ENCODE measurements at places on chromosomes 5 and 9. TPM values are rescaled to one million over a fixed set of nuclear protein-coding genes. Genes with fewer than 3 reads are reported as not detected.

- no peak for DNase-seq
Observed at GRCh38 chr5:74044936-74045335, 418.9 kb downstream of the ARHGEF28 start.

GRCh38 chr5:138241688-138242571, 28.8 kb upstream of the CDC23 start:
- no peak for DNase-seq

- DNase-seq: no peak
Observed at GRCh38 chr5:79047199-79047598, 22.3 kb downstream of the DMGDH start.

GRCh38 chr5:110899566-110900412, 161.0 kb downstream of the SLC25A46 start:
- no peak for DNase-seq

GRCh38 chr9:136546697-136547501, 1.1 kb upstream of the NOTCH1 start:
- DNase-seq: peak; percentile 78

DNA sequence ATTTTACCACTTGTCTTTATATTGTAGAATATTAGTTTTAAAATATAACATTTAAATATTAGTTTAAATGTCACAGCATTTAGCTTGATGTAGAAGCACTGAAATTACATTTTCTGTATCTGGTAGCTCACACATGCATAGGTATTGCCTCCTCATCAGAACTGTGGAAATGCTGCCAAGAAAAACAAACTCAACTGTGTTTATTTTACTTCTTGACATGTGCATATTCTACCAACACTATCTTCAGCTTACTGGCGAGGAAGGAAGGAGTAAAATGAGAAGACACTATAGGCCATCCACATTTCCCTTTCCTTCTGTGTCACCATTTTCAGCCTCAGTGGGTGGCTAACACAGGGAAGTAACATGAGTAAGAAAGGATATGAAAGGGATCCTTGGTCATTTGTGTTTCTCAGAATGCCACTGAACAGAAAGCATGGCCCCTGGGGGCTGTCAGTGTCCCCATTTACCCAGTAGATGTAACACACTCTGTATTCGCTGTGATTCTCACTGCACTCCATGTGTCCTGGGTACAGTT, 81.0 kb upstream of the HTR4 start:
- no peak for DNase-seq

DNA sequence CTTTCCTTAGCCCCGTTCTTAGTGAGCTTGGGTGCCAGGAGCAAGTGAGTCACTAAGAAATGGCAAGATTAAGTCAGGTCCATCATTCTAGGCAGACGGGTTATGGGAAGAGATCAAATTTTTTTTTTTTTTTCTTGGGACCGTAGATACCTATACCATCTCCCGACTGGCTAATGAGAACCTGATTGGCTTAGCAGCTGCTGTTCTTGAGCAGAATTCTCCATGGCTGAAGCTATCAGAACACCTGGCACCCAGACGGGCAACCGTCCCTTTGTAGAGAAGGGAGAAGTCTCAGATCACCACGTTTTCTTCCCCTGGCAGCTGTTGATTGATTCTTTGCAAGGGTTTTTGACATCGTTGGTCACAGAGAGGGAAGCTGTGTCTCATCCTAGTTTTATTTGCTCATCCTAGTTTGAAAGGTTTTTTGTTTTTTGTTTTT, 78.6 kb downstream of the AOPEP start:
- DNase-seq: no peak

DNA sequence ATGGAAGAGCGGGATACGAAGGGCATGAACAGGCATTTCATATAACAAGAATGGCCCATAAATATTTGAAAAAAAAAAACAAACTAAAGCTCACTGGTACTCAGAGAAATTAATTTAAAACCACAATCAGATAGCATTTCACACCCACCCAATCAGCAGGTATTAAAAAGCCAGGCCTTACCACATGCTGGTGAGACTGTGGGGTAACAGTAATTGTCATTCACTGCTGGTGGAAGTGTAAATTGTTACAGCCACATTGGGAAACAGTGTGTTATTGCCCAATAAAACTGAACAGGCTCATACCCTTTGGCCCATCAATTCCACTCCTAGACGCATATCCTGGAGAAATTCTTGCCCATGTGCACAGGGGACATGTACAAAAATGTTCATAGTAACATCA, 66.0 kb downstream of the PLAC8L1 start:
- no peak for DNase-seq

DNA sequence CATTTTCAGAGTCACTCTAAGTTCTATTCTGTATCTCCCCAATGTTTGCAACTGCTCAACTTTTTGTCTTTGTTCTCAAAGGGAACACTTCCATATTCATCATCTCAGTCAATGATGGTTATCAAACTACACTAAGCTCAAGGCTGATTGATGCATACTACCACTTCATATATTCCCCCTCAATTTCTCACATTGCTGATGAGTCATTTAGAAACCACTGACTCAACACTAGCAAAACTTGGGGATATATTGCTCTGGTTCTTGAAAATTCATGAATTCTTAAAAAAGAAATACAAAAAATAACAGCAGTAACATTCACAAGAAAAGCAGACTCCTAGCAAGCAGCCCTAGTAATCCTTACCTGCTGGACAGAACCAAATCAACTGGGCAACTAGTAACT, 52.2 kb downstream of the ABHD17B start:
- DNase-seq: no peak

GRCh38 chr9:93575796-93576257, 557 bp upstream of the PHF2 start:
- peak; percentile 76 for DNase-seq

- no peak for DNase-seq
Observed at GRCh38 chr9:18626046-18626698, 152.2 kb downstream of the ADAMTSL1 start.

GRCh38 chr5:78594610-78595457, 53.7 kb downstream of the LHFPL2 start:
- DNase-seq: peak; percentile 70

DNA sequence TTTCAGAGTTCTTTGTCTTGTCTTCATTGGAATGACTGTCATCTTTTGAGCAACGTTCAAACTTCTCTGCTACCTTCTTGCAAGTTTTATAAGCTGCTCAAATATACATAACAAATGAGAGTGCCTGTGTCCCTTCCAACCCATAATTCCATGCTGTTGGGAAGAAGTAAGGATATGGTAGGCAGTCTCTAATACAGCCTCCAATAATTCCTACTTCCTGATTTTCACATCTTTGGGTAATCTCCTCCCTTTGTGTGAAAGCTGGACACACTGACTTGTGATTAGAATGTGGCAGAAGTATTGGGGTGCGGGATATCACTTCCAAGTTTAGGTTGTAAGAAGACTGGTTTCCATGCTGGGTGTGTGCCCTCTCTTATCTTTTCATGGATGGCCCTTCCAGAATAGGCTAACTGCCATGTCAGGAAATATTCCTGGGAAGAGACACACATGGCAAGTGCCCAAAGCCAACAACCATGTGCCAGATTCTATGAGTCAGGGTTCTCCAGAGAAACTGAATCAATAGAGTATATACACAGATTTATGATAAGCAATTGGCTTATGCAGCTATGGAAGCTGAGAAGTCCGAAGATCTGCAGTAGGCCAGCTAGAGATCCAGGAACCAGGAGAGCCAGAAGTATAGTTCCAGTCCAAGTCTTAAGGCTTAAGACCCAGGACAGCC, 531.3 kb downstream of the NTRK2 start:
- no peak for DNase-seq

GRCh38 chr9:84059936-84060335, 79.3 kb downstream of the RMI1 start:
- DNase-seq: no peak

- DNase-seq: no peak
Observed at GRCh38 chr5:51488803-51489642, 105.8 kb downstream of the ISL1 start.

DNA sequence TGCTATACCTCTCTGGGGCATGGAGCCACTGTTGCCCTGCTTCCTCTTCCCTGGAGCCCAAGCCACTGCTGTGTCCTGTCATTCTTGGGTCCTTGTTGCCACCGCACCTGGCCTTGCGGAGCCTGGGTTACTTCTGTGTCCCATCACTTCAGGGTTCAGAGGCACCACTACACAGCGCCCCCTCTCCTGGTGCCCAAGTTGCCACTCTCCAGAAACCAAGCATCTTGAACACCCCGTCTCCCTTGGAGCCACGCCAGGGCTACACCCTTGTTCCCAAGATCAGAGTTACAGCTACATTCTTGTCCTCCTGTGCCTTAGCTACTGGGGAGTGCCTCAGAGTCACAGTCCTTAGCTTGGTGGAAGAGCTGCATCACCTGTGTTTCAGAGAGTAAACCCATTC, 147.2 kb upstream of the CD180 start:
- DNase-seq: no peak

DNA sequence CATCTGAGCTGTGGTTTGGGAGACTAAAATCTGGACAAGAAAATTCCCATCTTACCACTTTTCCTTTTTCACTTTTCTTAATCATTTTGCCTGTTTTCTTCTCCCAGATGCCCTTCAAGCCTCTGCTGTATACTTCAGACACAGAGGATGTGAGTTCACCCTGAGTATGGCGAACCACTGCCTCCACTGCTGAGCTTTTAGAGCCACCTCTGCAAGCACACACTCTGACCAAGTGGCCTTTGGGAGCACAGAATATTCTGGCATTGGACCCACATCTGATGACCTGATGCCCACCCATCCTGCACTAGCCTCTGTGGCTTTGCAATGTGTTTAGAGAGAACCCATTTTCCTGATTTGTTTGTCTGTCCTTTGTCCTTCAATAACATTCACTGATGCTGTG, 32.5 kb downstream of the TERT start:
- DNase-seq: no peak

DNA sequence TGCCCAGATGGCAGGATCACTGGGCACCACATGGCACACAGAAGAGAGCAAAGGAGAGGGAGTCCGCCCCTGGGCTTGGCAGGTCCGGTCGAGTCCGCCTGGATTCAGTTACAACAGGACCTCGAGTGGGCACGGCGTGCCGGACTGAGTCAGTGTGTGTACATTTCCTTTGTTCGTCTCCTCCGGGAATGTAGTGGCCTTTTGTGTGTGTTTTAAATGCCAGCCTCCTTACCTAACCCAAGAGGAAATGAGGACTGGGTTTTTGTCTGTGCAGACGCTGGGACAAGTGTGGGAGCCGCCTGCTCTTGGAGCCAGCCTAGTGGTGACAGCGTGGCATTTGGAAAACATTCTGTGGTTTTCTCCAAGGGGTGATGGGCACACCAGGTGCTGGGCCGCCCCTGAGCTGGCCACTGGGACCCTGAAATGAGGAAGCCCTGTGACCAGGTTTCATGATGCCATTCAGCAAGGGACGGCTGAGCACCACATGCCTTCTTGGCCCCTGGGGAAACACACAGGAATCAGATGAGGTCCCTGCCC, 9.6 kb downstream of the NEK6 start:
- no peak for DNase-seq

DNA sequence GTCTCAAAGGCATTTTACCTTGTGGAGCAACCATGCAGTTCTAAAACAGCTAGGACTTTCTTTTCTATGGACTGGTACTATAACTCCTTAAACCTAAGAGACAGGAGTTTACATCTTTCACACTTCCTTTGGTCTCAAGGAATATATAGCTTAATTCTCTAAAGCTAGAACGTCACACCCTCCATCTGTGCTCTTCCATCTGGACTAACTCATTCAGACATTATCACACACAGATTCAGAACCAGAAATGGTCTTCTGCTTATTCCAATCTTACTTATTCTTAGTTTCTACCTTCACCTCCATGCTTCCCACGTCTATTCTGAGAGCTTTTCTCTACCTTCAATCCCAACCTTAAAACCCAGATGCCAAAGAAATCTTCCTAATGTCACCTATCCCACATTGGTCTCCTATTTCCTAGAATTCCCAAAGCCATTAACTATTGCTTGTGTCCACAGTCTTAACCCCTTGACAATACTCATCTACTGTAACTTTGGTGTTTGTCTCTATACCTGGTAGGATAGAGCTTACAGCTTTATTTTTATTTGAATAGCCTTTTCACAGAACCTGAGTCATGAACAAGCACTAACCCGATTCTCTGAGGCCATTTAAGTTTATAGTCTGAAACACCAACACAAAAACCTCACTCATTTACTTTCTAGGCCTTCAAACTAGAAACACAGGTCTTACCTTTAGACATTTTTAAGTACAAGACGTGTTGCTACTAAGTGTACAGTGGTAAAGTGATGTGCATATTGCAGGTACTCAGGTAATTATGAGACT, 22.8 kb downstream of the CSNK1A1 start:
- DNase-seq: no peak

Gene SLC45A2
- total RNA-seq: not detected

Gene TAS2R1
- not detected for total RNA-seq

Gene CARTPT
- total RNA-seq: not detected

Gene GRIN1
- total RNA-seq: not detected

Gene CMYA5
- total RNA-seq: 1,662 TPM

Gene PLAC8L1
- not detected for total RNA-seq

Gene IFNK
- total RNA-seq: not detected

Gene TMEM141
- total RNA-seq: 148 TPM

Gene SPINK1
- not detected for total RNA-seq

Gene IRX1
- not detected for total RNA-seq

Gene ROPN1L
- not detected for total RNA-seq

Gene SLC23A1
- total RNA-seq: not detected
